ENCODE measurements at places on chromosomes 12 and 14.

GRCh38 chr14:66240105-66240504 lies 246.1 kb upstream of the CCDC196 start:
- DNase-seq, result no peak

DNA sequence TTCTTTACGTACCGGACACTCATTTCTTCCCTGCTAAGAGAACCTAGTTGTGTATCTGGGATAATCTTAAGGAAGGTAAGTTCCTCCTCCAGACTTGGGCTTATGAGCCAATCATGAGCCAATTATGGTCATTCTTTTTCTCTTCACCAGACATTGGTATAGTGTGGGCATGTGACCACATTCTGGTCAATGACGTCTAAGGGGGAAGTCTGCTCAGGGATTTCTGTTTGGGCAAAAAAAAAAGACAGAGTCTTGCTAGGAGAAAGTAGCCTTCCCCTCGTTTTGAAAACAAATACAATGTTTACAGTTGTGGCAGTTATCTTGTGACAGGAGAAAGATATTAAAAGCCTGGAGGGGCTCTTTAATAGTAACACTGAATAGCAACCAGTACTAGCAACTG lies 20.1 kb upstream of the PLXNC1 start:
- DNase-seq, result no peak

DNA sequence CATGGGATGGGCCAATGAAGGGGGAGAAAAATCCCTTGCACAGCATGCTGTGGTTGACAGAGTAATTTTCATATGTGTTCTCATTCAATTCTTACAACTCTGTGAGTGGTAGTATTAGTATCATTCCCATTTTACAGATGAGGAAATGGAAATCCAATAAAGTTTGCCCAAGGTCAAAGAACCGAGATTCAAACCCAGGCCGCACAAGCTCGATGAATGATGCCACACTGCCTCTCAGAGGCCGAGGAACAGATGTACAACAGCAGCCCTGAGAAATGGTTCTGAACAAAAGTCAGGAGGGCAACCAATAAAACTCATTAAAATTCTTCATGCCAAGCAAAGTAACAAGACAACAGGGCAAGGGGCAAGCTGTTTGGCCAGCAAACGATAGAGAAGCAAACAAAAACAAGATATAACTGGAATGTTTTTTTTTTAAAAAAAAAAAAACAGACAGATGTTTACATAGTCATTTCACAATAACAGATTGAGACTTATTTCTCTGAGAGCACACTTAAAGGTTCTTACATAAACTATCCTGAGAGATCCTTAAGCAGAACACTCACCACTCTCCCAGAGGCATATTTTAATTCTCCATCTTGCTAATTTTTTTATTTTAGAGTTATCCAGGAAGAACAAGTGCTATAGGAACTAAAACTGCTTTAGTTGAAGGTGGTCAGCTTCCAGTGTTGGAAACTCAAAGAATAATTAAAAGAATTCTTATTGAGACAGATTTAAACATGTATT lies 85.8 kb downstream of the EXOC5 start:
- DNase-seq, result peak; percentile 63

DNA sequence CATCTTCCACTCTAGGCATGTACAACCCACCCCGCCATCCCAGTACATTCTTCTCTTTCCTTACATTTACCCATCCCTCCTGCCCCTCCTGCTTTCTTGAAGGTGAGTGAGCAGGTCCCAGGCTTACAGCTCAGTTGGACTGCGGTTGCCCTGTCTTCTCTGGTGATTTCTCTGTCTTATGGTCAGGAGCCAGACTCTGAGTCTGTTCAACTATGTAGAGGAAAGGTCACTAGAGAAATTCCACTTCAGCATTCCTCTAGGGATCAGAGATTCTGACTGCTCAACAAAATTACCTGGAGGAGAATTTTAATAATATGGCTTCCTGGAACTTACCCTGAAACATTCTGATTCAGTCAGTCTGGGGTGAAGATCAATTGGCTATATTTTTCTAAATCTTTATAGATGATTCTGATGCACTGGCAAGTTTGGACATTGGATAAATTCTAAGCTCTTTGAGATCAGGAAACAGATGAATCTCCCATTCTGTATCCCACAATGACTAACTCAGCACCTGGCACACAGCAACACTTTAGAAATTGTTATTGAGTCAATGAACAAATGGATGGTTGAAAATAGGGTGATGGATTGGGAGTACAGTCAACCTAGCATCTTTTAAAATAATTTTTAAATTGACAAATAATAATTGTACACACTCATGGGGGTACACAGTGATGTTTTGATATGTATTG lies 128.6 kb upstream of the HIF1A start:
- DNase-seq, result no peak

DNA sequence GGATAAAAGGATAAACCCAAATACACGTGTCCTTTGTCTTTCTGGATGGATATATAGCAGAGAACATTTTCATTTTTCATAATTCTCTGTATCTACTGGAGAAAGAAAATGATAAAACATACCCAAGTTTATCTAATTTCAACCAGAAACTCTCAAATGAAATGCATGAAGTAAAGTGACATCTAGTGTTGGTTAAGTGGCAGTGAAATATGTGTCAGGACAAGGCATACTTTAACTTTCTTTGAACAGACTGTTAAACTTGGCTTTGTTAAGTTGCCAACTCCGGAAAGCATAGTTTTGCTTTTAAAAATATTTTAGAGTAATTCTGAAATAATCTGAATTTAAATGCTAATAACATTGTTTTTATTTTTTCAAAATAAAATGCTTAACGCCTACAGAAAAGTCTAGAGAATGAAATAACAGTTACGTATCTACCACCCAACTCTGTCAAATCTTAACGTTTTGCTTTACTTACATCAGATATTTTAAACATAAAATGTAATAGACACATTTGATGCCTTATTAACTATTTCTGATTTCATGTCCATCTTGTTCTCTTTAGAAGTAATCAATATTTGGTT lies 25.2 kb upstream of the NTN4 start:
- DNase-seq, result peak; percentile 38

DNA sequence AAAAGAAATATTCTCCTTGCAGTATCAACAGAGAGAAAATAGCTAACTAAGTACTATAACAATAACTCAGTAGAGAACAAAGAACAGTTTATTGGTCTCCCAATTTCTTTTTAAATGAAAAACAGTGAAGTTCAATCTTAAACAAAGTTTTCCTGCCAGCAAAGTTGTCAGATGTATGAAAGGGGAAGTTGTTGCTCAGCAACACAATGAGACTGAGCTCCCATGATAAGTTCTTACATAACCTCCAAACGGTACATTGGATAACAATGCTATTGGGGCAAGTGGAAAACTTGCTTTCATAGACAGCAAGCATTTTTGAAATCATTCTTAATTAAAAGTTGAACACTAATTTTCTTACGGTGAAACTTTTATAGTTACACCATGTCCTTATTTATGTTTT lies 94.9 kb downstream of the ALG10B start:
- no peak for DNase-seq

- no peak for DNase-seq
Measured at GRCh38 chr14:51401756-51402155, 161.7 kb downstream of the TMX1 start.

DNA sequence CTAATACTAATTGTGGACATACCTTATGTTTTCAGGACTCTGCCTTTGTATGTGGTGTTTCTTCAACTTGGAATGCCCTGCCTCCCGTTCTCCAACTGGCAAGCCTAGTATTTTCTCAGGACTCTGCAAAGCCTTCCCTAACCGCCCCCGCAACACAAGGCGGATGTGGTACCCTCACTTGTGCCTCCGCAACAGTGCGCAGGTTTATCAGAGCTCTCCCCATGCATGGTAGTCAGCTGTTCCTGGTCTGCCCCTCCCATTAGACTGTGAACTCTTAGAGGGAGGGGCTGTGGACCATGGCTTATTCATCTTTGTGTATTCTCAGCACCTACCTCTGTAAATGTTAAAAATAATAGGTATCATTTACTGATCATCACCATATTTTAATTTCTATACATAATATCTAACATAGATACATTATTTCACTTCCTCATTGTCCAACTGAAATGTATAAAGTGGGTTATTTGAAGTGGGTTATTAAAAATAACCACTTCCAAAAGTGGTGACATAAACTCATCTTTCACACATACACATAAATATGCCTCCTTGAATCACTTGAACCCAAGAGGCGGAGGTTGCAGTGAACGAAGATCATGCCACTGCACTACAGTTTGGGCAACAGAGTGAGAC lies 9.0 kb downstream of the LPAR5 start:
- no peak for DNase-seq

- no peak for DNase-seq
Measured at GRCh38 chr14:66442953-66443571, 43.1 kb upstream of the CCDC196 start.

DNA sequence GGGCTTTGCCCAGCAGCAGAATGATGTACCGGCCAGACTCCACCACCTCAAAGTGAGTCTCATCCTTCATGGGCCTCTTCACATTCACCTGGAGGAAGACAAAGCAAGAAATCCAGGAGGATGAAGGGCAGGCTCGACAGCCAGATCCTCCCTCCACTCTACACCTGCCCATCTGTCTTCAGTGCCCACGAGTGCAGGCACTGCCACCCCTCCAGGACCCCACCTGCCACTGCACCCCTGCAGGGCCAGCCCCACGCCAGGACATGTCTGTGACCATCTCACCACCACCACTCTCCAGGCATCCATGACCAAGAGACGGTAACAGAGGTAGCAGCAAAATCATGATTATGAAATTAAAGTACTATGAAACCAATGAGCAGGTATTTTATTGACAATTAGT lies 84.3 kb upstream of the ANO2 start:
- DNase-seq, result no peak

- no peak for DNase-seq
Measured at GRCh38 chr14:53491256-53491883, 338.2 kb upstream of the DDHD1 start.

- DNase-seq, result no peak
Measured at GRCh38 chr12:76346798-76347420, 1.3 kb downstream of the BBS10 start.

DNA sequence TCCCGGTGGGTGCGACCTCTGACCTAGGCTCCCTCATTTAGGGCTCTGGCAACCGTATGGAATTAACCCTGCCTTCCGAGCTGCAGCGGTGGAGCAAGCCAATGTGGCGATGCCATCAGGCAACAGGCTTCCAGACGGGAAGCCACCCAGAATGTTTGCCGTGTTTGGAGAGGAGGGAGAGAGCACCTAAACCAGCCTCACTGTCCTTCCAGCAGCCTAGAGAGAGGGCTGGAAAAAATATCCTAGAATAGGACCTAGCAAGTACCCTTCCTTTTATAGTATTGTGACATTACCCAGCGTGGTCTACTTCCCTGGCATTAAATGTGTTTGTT lies 287 bp upstream of the SLC2A13 start:
- DNase-seq, result no peak

- no peak for DNase-seq
Measured at GRCh38 chr12:89059721-89060541, 292.4 kb downstream of the DUSP6 start.

DNA sequence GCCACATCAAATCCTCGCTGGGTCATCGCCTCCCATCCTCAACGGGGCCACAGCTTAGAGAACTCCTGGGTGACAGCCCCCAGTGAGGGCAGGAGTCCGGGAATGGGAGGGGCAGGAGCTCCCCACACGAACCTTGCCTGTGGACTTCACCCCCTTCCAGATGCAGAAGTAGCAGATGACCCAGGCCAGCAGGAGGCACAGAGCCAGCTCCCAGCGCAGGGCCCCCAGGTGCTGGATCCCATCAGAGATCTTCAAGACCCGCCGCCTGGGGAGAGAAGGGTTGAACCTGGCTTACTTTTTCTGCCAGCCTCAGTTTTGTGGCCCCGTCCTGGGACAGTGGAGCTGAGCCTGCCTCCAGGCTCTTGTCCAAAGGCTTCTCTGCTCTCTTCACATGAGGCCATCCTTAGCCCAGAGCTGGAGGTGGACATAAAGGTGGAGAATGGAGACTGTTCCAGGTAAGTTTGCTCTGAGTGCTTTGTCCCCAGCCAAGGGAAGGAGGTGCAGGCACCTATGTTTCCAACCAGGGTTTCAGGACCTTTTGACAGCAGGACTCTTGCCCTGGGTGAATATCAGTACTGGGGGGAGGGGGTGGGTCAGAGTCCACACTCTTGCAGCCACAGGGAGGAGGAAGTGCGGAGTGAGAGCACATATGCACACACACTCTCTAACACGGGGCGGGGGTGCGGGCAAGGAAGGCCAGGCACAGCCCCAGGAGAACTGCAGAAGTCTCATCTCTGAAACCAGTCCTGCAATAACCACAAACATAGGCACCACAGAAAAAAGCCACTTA lies 23.3 kb upstream of the SLC6A12 start:
- DNase-seq, result no peak

GRCh38 chr12:113936460-113936859 lies 29.7 kb downstream of the RBM19 start:
- DNase-seq, result no peak

- no peak for DNase-seq
Measured at GRCh38 chr14:36625014-36625413, 36.6 kb upstream of the PAX9 start.

- no peak for DNase-seq
Measured at GRCh38 chr12:27333403-27334009, 870 bp downstream of the BMAL2 start.

GRCh38 chr12:11482955-11483354 lies 87.6 kb upstream of the PRB2 start:
- DNase-seq, result no peak

DNA sequence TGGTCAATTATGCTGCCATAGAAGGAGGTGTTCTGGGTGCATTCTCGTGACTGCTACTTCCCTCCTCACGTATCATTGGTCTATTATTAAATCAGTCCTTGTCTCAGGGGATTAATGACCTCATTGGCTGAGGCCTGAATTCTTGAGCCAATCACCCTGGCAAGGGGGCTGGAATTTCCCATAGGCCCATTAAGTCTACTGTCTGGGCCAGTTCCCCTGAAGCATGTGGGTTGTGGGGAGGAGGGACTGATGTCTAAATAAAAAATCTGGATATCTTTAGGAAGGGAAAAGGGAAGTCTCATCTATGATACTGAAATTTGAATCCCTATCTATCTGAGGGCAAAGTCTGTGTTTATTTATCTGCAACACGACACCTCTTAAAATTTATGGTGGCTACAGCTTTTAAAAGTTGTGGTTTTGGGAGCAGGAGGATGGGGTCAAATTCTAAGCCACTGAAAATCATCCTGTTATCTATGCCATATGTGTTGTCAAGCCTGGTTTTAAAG lies 71.9 kb downstream of the DYRK2 start:
- DNase-seq, result peak; percentile 12

DNA sequence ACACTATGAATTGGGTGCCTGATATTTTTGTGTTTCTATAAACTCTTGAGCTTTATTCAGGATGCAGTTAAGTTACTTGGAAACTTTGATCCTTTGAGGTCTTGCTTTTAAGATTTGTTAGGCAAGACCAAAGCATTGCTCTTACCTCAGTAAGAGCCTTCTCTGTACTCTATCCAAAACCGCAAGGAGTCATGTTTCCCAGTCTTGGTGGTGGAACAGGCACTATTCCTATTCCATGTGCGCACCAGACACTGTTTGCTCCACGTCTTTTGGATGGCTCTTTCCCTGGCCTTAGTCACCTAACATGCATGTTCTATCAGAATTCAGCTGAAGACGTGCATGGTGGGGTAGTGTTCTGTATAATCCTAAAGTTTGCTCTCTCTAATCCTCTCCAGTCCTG lies 23.5 kb downstream of the CSRP2 start:
- DNase-seq, result no peak
